ENCODE measurements at places on chromosomes 4 and X.

- DNase-seq: no peak
Measured at GRCh38 chr4:109207061-109207460, 95.4 kb downstream of the COL25A1 start.

- DNase-seq: no peak
Measured at GRCh38 chr4:92658318-92658717, 354.6 kb downstream of the GRID2 start.

- DNase-seq: peak; percentile 4
Measured at GRCh38 chrX:24023972-24024669, 2.9 kb downstream of the KLHL15 start.

DNA sequence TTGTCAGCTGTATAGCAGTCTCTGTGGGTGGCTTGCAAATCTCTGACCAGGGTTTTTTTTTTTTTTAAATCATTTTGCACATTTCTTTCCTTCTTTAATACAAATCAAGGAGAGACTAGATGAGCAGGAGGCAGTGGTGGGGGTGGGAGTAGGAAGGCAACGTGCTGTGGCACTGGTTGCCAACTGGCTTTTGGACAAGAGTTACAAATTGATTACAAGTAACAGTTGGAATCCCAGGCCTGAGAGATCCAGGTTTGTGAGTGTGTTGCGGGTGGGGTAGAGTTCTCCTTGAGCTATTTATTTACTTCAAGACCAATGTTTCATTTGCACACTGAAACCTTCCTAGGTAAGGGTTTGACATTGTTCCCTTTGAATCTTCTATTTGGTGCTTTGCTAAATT, 325.3 kb downstream of the AFF2 start:
- DNase-seq: no peak

DNA sequence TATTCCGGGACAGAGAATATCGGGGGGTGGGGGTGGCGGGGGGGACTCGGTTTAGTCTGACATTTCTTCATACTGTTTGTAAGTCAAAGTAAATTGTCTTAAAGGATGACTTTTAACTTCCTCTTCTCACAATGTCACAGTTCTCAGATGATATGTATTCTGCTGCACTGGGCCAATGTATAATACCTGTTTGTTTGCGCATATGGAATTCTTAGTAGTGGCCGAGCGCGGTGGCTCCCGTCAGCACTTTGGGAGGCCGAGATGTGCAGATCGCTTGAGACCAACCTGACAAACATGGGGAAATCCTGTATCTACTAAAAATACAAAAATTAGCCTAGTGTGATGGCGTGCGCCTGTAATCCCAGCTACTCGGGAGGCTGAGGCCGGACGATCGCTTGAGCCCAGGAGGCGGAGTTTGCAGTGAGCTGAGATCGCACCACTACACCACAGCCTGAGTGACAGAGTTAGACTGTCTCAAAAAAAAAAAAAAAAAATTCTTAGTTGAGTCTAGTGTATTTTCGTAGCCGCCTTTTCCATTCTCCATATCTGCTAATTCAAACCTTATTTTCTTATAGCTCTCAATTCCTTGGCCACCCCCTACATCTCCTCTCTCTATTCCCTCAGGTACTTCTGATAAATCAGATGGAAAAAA, 851 bp downstream of the POLR2B start:
- DNase-seq: peak; percentile 52

- no peak for DNase-seq
Measured at GRCh38 chrX:116726806-116727205, 264.0 kb upstream of the CT83 start.

- no peak for DNase-seq
Measured at GRCh38 chrX:41047878-41048534, 37.2 kb upstream of the USP9X start.

- DNase-seq: no peak
Measured at GRCh38 chrX:118718737-118719136, 8.7 kb upstream of the IL13RA1 start.

DNA sequence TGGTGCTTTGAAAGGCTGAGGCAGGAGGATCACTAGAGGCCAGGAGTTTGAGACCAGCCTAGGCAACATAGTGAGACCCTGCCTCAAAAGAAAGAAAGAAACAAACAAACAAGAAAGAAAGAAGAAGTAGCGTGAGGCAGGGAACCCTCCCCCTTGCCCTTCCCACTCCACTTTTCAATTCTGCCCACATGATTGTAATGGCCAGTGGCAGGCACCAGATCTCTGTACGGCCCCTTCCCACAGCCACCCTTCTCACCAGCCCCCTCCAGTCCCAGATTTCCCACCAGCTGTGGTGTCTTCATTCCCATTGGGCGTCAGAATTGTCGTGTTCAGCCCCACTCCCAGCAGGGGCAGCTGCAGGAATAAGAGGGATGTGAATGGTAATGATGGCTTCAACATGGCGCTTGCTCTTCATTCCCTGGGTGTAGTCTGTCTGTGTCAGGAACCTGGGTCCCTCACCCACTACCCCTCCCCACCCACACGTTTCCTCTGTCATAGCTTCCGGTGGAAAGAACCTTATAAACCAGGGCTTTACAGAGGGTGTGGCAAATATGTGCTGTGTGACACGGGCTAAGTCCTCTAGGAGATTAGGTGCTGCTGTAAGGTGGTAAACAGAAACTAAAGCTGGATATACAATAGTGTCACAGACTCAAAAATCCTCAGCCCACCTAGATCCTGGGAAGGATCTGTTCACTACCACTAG, at the start of gene IL2RG:
Gene IL2RG, minus strand, starts transcription at position 437 of the 703 bp plus-strand sequence. Its CDS starts 38 bp downstream, at position 399.
- peak; percentile 80 for DNase-seq

DNA sequence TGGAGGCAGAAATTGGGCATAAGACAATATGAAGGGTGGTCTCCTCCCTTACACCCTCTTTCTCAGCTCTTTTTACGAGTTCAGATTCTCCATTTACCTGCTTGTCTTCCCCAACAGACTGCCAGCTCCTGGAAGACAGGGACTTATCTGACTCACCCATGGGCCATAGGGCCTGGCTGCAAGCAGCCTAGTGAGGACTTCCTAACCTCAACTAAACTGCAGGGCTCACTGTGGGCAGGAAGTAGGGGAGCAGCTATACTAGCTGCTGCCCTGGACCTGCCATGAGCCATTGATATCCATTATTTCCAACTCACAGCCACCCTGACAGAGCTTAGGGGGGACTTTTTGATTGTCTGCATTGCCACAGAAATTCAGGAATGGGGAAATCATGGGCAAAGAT, 11.5 kb upstream of the ZNF718 start:
- no peak for DNase-seq

DNA sequence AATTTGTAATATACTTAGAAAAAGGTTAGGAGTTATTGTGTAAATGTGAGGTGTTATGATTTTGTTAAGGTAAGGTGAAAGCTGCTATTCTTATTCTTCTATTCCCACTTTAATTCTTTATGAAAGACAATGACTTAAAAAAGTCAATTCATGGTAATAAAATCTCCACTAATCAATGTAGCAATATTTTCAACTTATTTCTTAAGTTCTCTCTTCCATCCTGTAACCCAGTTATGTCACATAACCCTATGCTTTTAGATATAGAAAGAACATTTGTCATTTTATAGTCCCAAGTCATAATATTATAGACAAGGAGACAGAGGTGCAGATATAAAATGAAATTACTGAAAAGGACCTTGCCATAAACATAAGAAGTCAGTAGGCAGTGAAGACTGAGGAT, 157.9 kb upstream of the SLC7A11 start:
- no peak for DNase-seq

DNA sequence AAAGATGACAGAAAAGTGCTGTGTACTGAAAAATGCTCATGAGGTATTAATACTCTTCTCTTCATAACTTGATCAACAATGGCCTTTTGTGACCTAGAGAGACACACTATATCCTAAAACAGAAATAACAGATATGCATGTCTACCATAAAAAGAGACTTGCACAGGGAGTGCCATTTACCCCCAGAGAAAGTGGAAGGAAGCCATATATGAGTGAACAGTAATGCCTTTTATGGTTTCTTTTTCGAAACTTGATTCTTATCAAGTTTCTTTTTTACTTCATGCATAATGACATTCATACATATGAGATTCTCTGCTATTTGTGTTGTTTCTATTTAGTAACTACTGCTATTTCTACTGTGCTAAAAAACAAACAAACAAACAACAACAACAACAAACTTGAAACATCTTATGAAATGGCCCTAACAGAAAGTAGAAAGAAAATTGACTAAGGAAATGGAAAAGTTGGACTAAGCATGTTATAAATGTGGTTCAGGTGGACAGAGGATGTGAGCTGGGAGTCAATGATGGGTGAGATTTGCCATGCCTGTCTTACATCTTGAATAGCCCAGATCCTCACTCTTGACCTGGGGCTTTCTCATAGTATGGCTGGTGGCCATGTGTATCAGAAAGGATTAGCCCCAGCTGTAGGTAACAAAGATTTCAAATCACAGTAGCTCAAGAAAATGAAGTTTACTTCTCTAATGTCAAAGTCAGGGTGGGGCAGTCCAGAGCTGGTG, 43.8 kb downstream of the GEMIN8 start:
- DNase-seq: no peak

DNA sequence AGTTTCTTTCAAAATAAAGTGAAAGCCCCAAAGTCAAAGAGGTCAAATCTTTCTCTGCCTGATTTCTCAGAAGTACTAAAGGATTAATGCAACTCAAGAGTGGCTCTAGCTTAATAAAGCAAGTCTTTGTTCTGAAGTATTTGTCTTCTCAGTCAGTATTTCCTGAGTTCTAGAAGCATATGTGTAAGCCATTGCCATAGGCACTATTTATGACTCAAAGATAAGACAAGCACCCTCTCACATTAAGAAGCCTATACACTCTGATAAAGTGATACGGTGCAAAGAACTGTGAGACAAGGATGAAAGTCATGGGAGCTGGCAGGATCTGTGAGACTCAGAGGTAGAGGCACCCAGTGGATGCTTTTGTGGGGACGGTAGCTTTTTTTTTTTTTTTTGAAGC, 60.9 kb downstream of the AASDH start:
- DNase-seq: no peak

- no peak for DNase-seq
Measured at GRCh38 chr4:46196086-46196485, 72.2 kb upstream of the GABRG1 start.

All from stimulated activated CD4-positive, alpha-beta T cell treated with anti-CD3 and anti-CD28 coated beads, Interleukin-4, amount 100 ng/mL, for 24 hours (primary cell).